Stimulated activated CD8-positive, alpha-beta memory T cell treated with anti-CD3 and anti-CD28 coated beads, Interleukin-2, amount 100 ng/mL, for 48 hours (primary cell): ENCODE measurements at places on chromosomes 3 and 15.

- no peak for DNase-seq
Measured at GRCh38 chr3:23356169-23356568, 153.0 kb downstream of the UBE2E2 start.

GRCh38 chr3:114411811-114412803, 118.3 kb downstream of the TIGIT start:
- peak; percentile 7 for DNase-seq

GRCh38 chr3:23739536-23739935, 66.2 kb upstream of the UBE2E1 start:
- no peak for DNase-seq

DNA sequence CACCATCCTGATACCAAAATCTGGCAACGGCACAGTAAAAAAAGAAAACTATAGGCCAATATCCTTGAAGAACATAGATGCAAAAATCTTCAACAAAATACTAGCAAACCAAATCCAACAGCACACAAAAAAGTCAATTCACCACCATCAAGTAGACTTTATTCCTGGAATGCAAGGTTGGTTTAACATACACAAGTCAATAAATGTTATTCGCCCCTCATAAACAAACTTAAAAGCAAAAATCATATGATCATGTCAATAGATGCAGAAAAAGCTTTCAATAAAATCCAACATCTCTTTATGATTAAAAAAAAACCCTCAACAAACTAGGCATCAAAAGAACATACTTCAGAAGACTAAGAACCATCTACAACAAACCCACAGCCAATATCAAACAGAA, 252.9 kb downstream of the UACA start:
- DNase-seq = no peak

GRCh38 chr3:140052771-140053702, 118.1 kb downstream of the CLSTN2 start:
- DNase-seq = no peak

- no peak for DNase-seq
Measured at GRCh38 chr3:4888913-4889846, 90.1 kb upstream of the BHLHE40 start.

DNA sequence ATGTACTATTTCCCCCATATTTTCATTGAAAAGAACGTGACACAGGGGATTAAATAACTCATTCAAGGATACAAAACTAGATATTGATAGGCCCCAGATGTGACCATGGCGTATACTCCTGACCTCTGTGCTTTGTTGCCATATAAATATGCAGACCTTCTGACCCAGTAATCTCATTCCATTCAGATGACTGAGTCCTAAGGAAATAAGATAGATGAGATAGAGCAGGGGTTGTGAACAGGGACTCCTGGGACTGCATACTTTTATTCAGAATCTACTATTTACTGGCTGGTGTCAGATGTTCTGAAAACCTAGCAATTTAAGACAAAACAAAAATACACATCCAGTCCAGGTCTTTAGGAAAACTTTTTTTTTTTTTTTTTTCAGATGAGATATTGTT, 139.2 kb upstream of the MANF start:
- no peak for DNase-seq

GRCh38 chr3:143064777-143065176, 54.8 kb upstream of the CHST2 start:
- no peak for DNase-seq

DNA sequence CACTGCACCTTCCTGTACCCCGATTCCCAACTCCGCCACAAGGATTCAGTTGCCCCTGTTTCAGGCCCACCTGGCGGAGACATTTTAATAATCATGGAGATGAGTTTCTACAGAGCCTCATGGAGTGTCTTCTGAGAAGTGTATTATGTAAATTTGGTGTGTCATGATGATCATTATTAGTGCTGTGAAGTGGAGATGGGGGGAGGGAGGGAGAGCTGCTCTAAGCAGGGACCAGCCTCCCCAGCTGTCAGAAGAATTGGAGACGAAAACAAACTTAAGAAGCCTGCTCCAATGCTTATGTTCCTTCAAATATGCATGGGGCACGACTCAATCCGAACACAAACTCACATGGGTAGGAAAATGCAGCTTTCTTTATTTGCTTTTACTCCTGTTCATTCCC, 127.8 kb downstream of the EPHB1 start:
- no peak for DNase-seq

- no peak for DNase-seq
Measured at GRCh38 chr3:150613709-150614480, 10.8 kb downstream of the SELENOT start.

DNA sequence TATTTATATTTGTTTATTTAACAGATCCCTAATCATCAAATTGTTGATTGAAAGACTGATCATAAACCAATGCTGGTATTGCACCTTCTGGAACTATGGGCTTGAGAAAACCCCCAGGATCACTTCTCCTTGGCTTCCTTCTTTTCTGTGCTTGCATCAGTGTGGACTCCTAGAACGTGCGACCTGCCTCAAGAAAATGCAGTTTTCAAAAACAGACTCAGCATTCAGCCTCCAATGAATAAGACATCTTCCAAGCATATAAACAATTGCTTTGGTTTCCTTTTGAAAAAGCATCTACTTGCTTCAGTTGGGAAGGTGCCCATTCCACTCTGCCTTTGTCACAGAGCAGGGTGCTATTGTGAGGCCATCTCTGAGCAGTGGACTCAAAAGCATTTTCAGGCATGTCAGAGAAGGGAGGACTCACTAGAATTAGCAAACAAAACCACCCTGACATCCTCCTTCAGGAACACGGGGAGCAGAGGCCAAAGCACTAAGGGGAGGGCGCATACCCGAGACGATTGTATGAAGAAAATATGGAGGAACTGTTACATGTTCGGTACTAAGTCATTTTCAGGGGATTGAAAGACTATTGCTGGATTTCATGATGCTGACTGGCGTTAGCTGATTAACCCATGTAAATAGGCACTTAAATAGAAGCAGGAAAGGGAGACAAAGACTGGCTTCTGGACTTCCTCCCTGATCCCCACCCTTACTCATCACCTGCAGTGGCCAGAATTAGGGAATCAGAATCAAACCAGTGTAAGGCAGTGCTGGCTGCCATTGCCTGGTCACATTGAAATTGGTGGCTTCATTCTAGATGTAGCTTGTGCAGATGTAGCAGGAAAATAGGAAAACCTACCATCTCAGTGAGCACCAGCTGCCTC, 14.7 kb downstream of the THBS1 start:
- DNase-seq = no peak

DNA sequence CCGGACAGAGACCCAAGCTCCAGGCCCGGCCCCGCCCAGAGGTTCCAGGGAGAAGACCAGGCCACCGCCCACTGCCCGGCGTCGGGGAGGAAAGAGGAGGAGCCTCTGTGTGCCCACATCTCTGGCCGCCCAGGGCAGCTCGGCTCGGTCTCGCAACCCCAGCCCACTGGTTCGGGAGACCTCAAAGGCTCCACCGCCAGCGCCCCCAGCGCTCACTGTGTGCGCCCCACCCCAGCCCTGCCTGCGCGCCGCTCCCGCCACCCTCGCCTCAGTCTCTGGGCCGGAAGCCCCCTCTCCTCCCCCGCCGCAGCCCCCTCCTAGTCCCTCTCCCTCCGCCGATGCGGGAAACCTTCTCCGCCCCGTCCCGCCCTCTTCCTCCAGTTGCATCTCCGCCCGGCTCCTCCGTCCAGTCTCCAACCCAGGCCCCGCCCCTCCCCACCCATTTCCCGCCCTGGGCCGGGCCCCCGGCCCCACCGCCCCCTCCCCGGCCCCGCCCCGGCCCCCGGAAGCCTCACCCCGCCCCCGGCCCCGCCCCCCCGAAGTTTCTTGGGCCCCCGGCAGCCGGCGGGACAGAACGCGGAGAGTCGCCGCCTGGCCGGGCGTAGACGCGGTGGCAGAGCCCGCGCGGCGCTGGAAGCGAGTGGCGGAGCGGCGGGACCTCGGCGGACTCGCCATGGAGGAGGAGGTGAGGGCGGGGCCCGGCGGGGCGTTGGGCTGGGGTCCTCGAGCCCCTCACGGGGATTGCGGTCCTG, at the start of gene PLEKHO2:
TSS of gene PLEKHO2 (plus strand) at position 572 of the 752 bp plus-strand sequence. CDS start at position 674, 102 bp downstream.
- DNase-seq = peak; percentile 81

DNA sequence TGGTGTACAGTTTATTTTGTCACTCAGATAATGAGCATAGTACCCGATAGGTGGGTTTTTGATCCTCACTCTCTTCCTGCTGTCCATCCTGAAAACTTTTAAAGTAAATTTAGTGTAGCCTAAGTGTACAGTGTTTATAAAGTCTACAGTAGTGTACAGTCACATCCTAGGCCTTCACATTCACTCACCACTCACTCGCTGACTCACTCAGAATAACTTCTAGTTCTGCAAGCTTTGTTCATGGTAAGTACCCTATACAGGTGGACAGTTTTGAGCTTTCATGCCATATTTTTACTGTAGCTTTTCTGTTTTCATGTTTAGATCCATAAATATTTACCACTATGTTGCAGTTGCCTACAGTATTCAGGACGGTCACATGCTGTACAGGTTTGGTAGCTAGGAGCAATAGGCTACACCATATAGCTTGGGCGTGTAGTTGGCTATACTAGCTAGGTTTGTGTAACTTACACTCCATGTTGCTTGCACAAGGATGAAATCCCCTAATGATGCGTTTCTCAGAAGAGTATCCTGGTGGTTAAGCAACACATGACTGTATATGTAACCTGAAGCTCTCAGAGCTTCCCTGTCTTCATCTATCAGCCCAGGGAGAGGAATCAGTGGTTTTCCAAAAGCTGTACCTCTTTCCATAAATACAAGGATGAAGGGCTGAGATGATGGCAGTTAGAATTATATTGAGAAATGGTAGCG, 87.6 kb upstream of the SLC25A26 start:
- no peak for DNase-seq

GRCh38 chr3:186920301-186920700, 10.0 kb upstream of the ST6GAL1 start:
- DNase-seq = no peak

- no peak for DNase-seq
Measured at GRCh38 chr3:117184574-117184973, 475.0 kb downstream of the TUSC7 start.

GRCh38 chr3:120443626-120444123, 7.1 kb downstream of the FSTL1 start:
- DNase-seq = no peak

- no peak for DNase-seq
Measured at GRCh38 chr15:28094732-28095521, 4.2 kb downstream of the OCA2 start.

DNA sequence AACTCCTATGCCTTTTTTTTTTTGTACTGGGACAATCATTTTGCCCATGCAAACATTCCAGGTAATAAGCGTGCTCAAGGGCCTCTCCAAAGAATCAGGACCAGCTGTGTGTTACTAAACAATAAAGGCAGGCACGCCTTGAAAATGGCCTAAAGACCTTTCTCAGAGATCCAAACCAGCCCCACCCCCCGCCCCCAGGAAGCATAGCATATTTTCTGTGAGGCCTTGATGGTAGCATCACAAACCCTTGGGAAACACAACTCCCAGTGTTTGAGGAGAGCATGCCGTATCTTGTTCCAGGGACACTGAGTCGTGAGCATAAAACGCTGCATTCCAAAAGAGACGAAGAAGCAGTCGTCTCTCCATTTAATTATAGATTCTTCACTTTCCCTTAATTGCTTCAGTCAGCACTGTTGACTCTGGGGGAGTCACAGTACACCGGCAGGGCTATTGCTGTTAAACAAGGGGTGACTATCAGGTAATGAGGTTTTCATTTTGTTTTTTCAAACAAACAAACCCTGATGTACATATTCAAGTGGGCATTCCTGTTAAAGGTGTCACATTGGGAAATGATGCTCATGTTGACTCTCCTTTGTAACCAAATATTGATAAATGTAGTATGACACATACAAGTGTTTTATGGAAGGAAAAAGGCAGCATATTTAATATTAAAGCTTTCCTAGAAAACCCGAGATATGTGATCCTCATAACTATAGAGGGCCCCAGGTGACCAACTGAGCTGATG, 4.4 kb upstream of the TPM1 start:
- no peak for DNase-seq

- DNase-seq = no peak
Measured at GRCh38 chr3:35785234-35785888, 146.0 kb downstream of the ARPP21 start.

GRCh38 chr3:151743855-151744254, 10.1 kb downstream of the AADACL2 start:
- DNase-seq = no peak

GRCh38 chr15:77456746-77457145, 36.1 kb downstream of the HMG20A start:
- DNase-seq = no peak

GRCh38 chr15:60511351-60512031, 32.5 kb upstream of the ICE2 start:
- no peak for DNase-seq

GRCh38 chr3:100209948-100210771, 50.6 kb upstream of the TBC1D23 start:
- DNase-seq = no peak
